ENCODE measurements at places on chromosomes 3 and 15. TPM values are rescaled to one million over a fixed set of nuclear protein-coding genes. Genes with fewer than 3 reads are reported as not detected.

MYRIP gene
- total RNA-seq = 2.1 TPM

SYNPR gene
- total RNA-seq = not detected

SCG3 gene
- total RNA-seq = not detected

SCN11A gene
- total RNA-seq = 0.08 TPM

SERPINI2 gene
- total RNA-seq = not detected

FBXW12 gene
- not detected for total RNA-seq

HYAL1 gene
- total RNA-seq = 70.1 TPM

BDH1 gene
- total RNA-seq = 43.1 TPM

SLC22A13 gene
- not detected for total RNA-seq

SEMA6D gene
- 17.7 TPM for total RNA-seq

ADGRG7 gene
- total RNA-seq = not detected

CAMK2N2 gene
- not detected for total RNA-seq

FES gene
- 19.3 TPM for total RNA-seq

TRMT10C gene
- total RNA-seq = 29.1 TPM

FYTTD1 gene
- total RNA-seq = 65.2 TPM

RTP4 gene
- total RNA-seq = 1.2 TPM

COLQ gene
- 1.7 TPM for total RNA-seq

FAM81A gene
- 11.0 TPM for total RNA-seq

LYSMD2 gene
- total RNA-seq = 4.8 TPM

STAG1 gene
- 23.6 TPM for total RNA-seq

CFAP100 gene
- not detected for total RNA-seq

TMCO5A gene
- not detected for total RNA-seq

CACNA2D3 gene
- total RNA-seq = 33.7 TPM

NEK10 gene
- 9.8 TPM for total RNA-seq

PCBP4 gene
- total RNA-seq = 79.8 TPM

SENP7 gene
- 10.3 TPM for total RNA-seq

RHCG gene
- total RNA-seq = not detected

TATDN2 gene
- 15.1 TPM for total RNA-seq

ISLR gene
- 13.8 TPM for total RNA-seq

WNT5A gene
- 6.9 TPM for total RNA-seq

GOLGA8K gene
- not detected for total RNA-seq

SLC28A2 gene
- not detected for total RNA-seq

GALK2 gene
- total RNA-seq = 36.5 TPM

SLC15A2 gene
- total RNA-seq = 3.9 TPM

CYP1A2 gene
- not detected for total RNA-seq

All from Right ventricle myocardium inferior (tissue), 1 donor.